ENCODE measurements at places on chromosomes 6 and 20.

DNA sequence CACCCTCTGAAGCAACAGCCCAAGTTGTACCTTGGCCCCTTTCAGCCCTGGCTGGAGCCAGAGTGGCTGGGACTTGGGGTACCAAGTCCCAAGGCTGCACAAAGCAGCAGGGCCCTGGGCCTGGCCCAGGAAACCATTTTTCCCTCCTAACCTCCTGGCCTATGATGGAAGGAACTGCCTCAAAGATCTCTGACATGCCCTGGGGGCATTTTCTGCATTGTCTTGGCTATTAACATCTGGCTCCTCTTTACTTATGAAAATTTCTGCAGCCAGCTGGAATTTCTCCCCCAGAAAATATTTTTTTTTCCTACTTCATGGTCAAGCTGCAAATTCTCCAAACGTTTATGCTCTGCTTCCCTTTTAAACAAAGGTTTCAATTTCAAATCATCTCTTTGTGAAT, 269.4 kb upstream of the CDYL start:
- no peak for DNase-seq

DNA sequence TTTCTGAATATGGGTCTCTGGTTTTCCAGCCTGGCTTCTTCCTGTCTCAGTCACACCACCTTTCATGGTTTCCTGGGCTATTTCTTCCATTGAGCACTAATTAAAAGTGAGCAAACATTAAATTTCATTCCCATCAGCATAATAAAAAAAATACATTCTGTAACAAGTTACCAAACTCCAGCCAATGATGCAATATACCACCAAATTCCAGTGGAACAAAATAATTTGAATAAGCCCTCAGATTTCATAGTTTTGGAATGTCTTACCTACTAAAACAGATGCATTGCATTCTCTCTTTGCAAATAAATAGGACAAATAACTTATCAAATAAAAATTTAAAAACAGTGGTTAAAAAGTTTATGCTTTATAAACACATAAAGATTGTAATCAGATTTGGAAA, 97.8 kb upstream of the PRDM1 start:
- DNase-seq = no peak

GRCh38 chr6:164832410-164832809, 477.0 kb downstream of the C6orf118 start:
- DNase-seq = no peak

GRCh38 chr6:131199568-131200272, 64.5 kb downstream of the AKAP7 start:
- no peak for DNase-seq

DNA sequence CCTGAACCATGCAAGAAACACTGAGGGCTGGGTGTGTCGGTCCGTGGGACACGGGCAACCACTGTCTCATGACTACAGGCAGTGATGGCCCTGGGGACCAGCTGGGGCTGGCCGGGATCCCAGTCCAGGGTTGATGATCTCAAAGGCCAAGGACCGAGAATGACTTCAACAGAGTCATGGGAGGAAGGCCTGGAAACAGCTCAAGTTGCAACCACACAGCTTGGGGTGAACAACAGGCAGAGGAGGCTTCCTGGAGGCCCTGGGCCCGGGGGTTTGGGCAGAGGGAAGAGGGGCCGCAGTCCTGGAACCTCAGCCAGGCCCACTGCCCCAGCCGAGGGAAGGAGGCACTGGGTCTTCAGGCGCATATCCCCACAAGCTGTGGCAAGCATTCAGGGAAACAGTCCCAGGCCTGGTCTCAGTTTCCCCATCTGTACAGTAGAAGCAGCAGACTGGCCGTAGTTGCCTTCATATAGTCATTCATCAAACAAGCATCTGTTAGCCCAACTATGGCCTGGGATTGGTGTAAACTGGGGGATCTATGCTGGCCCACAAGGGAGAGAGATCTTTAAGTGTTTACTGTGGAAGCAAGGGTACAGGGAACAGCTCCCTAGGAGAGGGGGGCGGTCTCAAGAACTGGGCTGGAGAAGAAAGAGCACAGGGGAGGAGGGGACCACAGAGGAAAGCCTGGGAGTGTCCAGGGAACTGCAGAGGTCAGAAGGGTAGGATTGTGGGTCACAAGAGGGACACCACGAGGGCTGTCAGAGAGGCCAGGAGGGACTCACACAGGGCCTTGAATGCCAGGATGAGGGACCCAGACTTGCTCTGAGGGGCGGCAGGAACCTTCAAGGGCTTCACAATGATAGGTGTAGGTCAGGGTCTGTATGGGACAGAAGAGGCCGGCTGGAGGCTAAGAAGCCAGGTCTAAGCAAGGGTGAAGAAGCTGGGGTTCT, 2.1 kb downstream of the MYL9 start:
- DNase-seq = peak; percentile 88

DNA sequence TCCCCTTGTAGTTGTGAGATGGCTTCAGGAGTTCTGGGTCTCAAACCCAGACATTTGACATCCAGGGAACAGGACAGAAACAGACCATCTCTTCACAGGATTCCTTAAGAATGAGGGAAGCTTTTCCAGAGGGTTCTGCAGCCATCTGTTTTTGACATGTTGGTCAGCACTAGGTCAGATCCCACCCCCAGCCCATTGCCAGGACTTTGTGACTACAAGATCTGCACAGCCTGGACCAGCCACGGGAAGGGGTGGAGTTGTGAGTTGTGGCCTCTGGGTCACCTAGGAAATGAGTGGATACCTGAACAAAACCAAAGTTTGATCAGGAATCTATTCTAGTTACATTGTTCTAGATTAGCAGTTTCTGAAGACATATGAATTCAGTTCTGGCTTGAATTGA, 39.2 kb upstream of the SSTR4 start:
- no peak for DNase-seq

GRCh38 chr20:63572788-63573646, 1.0 kb downstream of the HELZ2 start:
- DNase-seq = no peak

DNA sequence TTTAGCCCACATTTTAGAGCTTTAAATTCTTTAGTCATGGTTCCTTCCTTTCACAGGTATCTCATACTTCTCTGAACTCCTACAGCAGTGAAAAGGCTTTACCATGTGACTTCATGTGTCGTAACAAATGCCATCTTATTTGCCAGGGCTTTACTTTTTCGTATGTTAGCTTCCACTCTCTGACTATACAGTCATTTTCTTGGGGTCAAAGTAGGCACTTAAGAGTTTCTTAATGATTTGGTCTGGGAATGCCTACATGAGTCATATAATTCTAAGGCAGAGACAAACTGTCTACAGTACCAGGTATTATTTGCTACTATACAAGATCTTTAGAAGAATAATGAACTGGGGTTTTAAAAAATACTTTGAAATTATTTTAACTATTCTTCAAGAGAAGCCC, 15.0 kb downstream of the RAB23 start:
- DNase-seq = no peak

DNA sequence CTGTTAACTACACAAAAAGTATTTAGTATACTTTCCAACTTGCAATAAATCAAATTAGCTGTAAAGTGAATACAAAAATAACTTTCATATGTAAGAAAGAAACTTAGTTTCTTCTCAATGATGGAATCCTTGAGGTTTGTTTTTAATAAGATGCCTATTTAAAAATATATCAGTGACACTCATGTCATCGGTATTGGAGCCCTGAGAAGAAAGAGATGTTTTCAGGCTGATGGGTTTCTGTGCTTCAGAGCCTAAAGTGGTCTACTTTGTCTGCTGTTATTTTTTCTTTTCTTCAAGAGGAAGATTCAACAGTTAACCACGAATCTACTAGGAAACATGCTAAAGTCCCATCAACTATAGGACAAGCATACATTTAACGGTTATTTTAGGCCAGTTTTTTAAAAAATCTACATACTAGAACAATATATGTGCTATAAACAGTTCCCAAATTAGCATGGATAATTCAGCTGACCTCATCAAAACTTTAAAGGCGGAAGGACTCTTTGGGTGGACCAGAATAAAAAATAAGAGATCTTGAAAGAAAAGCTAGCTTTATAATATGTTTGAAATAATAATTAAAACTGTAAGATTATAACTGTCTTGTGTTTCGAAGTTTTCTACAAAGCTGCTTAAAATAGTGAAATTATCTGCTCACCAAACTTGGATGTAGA, 147.0 kb upstream of the SAMD5 start:
- DNase-seq = no peak

GRCh38 chr20:34281177-34281576, 22.0 kb downstream of the AHCY start:
- no peak for DNase-seq

- DNase-seq = no peak
Measured at GRCh38 chr6:158812611-158813010, 6.6 kb downstream of the EZR start.

DNA sequence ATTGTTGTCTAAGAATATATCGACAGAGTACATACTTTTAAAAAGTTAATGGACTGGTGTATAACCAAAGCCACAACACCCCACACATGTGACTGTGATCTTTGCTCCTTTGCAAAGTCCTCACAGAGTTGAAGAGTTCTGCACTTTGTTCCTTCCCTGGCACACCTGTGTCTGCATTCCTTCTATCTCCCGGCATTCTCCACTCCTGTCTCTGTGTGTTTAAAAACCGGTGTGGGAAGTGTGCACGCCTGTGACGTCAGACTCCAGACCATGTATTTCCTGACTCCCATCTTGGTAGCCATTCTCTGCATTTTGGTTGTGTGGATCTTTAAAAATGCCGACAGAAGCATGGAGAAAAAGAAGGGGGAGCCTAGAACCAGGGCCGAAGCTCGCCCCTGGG, at the start of gene IYD:
TSS of gene IYD (plus strand) at position 251 of the 400 bp plus-strand sequence. CDS start at position 271, 20 bp downstream.
- DNase-seq = no peak

DNA sequence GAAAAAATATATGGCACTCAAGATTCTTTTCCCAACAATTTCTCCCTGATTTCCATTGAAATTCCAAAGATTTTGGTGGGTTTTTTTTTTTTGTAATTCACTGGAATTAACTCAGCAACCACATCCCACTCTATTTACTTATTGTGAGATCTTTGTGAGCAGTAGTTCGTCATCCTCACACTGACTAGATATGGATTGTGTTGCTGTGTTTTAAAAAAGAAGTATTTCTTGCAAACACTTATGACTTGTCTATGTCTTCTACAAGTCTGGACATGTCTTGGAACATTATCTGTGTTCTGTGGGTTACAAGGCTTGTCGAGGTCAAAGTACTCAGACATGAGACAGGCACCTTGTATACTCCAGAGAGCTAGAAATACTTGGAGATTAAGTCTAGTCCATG, 7.3 kb upstream of the TENT5A start:
- DNase-seq = no peak

DNA sequence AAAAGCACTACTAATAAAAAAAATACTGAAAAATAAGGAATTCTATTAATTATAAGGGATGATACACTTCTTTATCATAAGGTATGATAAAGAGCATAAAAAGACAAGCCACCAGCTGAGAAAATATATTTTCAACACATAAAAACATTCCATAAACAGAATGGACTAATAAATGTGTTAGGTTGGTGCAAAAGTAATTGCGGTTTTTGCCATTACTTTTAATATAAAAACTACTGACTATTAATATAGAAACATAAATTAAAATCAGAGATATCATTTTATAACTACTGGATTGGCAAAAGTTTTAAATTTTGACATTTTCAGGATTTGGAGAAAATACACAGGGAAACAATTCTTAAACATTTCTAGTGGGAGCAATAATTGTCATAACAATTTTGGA, 37.1 kb upstream of the FKBP1C start:
- DNase-seq = no peak

DNA sequence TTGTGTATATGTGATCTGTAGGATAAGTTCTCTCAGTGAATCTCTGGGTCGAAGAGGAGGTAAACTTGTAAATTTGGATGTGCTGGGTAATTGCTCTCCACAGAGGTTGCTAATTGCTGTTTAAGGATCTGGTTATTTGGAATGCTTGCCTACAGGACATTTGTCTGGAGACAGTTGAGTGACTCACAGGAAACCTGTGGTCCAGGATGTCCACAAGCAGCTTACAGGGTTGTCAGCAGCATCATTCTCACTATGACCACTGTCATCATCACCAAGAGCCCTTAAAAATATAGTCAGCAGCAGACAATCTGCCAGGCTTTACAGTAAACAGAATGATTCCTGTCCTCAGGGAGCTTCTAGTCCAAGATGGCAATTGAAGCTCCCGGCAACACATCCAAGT, 31.2 kb upstream of the KCNK5 start:
- no peak for DNase-seq

- DNase-seq = peak; percentile 47
Measured at GRCh38 chr6:33313105-33313708, 671 bp downstream of the TAPBP start.

DNA sequence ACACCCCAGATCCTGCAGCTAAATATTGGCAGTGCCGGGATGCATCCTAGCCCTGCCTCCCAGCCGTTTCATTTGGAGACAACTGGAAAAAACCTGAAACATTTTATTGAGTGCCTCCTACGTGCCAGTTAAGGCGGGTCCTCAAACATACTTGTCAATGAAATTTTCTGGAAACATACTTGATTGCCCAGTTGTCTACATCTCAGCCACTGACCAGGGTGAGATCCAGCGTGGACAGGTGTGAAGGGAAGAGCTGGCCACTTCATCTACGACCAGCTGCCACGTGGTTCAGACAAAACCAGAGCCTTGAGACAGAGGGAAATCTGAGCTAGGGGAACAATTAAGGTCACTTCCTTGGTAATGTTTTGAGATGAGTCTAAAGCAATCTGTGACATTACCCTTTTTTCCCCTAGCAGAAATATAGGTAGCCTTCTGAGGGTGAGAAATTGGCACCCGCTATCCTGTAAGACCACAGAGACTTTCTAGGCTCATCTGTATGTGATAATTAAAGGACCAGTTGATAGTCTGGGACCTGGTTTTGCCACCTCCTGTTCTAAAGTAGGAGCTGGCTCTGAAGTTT, 116.3 kb upstream of the MTHFD1L start:
- DNase-seq = no peak

DNA sequence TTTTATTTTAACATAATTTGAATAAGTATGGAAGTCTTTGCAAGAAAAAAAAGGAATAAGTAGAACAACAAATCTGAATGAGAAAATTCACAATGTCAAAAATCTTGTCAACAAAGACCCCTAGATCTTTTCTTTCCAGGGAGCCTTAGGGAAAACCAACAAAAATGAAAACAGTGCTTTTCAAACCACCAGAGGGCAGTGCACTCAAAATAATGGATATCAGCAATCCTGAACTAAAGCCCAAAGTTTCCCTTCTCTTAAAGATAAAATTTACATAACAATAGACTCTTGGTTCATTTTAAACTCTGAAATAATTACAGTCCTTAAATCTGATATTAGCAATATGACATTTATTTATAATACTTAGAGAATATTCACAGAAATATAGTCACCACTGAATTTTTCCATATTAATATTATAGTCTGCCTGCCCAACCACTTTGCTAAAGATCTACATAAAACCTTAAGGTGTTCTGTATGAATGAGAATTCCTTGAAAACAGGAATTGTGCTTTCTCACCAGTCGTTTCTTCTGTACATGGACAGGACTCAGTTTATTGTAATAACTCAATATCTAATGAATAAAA, 105.3 kb upstream of the BMP5 start:
- DNase-seq = peak; percentile 17

GRCh38 chr6:162256361-162256760, 471.2 kb downstream of the PRKN start:
- no peak for DNase-seq

Data from heart right ventricle (tissue), 16 donors.